ENCODE measurements at places on chromosomes 3 and 15.

DNA sequence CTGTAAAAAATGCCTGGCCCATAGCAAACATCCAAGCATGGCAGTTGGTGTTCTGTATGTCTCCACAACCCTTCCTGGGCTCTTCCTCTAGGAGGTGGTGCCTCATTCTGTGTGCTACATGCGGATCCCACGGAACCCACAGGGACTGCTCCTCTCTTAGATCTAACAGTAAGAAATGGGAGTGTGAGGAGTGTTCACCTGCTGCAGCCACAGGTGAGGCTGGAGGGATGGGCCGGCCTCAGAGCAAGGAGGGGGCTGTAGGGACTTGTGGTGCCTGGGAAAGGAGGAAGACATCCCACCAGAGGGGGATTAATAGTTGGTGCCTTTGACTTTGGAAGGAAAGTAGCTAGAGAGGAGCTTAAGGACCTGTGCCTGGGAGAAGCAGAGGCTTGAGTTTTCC is 22.2 kb downstream of the SEMA3G start:
- no peak for DNase-seq

DNA sequence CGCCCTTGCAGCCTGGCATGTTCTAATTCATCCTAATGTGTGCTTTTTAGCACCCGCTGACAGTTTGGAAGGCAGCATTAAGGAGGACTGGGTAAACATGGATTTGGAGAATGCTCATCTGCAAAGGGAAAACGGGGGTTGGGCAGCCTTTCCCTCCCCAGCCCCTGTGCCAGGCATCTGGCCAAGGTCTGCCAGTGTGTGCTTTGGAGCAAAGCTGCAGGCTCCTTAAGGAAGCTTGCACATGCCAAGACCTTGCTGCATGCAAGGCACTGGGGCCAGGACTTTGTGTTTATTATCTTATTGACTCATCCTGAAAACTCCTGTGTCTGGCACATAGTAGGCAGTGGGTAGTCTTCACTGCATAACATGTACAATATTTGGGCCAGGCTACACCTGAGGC is 20.1 kb downstream of the FAM3D start:
- DNase-seq = no peak

DNA sequence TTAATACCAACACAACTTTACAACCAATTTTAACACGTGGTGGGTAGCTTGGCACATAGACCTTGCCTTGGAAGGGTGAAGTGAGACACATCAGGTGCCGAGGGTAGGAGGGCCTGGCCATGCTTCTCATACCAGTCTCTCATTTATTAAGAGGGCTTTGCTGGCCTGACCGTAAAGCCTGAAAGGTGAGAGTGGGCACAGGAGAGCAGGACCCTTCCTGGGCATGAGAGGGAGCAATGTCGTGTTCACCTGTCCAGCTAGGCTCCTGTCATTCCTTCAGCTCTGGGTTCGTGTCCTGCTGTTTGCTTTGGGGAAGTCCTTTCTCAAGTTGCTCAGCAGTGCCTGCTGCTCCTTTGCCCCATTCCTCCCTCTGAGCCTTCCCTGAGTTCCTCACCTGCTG is 294.4 kb downstream of the EPHB1 start:
- no peak for DNase-seq

GRCh38 chr15:48868023-48868422 is 9.9 kb upstream of the EID1 start:
- DNase-seq = no peak

GRCh38 chr15:72237853-72238224 is 6.8 kb upstream of the PKM start:
- DNase-seq = no peak

DNA sequence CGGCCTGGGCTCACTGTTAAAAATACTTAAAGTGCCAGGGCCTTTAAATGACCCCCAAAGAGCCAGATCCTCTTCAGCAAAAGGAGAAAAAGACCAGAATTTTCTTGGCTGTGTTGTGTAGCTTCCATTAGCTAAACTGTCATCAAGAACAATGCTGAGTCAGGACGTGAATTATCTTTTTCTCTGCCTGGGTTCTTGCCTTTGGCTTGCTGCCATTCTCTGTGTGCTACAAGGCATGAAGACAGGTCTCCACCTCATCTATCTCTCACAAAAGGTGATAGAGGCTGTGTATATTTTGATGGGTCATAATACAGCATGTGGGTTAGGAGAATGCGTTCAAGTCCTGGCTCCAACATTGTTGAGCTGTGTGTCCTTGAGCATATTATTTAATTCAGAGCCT is 52.4 kb upstream of the SELENOK start:
- DNase-seq = no peak

DNA sequence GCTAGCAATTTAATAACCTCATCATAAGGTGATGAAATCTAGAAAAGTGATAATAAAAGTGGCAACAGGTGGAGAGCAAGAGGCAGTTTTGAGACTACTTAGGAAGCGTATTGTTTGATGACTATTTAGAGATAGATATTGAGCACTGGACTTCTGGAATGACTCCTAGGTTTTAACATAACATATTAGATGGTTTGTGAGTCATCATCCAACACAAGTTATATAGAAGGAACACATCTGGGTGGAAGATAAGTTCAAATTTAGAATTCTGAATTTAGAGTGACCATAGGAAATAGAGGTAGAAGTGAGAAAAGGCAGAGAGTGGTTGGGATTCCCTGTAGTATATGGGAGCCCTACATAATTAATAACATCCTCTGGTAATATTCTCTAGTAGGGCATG is 282.8 kb upstream of the ALCAM start:
- DNase-seq = no peak

DNA sequence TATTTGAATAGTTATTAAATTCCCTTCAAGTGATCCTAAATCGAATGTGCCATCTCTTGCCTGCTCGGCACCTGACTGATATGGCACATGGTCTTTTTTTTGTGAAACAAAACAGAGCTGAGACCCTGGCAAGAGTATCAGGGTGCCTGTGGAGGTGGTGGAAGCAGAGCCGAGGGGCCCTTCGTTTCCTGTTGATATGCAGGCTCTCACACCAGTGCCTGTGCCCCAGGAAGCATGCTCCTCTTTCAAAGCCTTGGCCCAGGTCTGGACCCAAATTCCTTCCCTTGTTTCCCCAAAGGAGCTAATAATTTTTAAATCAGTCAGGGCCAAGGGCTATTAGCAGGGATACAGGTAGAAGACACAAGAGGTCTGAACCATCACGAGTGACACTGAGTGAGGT is 21.5 kb upstream of the MRPS22 start:
- DNase-seq = no peak

GRCh38 chr15:25824618-25825017 is 38.5 kb downstream of the ATP10A start:
- no peak for DNase-seq

DNA sequence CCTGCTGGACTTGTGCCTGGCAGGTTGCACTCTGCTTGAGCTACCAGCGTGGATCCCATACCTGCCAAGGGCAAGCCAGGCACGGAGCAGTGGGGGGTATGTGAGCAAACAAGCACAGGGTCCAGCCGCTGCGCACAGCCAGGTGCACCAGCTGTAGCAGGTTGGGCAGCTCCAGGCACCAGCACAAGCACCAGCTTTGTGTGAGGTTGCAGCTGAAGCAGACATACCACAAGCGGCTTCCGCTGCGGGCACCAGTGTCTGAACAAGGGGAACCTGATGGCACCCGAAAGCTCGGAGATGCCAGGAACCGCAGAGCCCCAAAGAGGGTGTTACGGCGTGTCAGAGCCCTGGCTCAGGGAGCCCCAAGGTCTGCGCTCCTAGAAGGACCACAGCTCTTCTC is 472.7 kb upstream of the ARL6 start:
- no peak for DNase-seq

DNA sequence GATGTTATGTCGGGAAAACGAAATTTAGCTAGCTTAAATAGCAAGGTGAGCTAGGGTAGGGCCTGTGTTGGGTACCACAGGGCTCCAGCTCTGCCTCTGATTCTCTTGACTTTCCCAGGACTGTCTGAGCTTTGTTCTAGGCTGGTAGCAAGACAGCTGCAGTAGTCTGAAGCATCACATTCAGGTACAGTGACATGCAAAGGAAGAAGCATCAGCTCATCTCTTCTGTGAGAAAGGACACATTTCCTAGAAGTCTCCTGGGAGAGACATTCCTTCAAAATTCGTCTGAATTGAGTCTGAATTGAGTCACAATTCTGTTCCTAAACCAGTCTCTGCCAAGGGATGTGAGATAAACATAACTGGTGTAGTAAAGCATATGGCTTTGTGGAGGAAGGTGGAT is 8.5 kb upstream of the UBXN7 start:
- DNase-seq = no peak

- DNase-seq = no peak
Measured at GRCh38 chr3:50068134-50068533, 20.6 kb upstream of the RBM5 start.

DNA sequence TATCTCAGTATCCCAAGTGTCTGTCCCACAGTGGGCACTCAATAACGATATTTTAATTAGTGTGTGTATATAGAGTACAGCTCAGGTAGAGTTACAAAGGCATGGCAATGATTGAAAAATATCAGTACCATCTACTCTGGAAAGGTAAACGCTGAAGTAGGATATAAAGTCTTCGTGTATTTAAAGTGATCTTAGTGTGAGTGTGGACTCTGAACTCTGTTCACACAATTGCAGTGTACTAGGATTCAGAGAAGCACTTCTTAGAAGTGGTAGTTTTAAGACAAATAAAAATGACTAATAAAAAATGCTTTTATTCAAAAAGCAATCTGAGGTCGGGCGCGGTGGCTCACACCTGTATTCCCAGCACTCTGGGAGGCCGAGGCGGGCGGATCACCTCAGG is 62.9 kb upstream of the RAP2B start:
- no peak for DNase-seq

DNA sequence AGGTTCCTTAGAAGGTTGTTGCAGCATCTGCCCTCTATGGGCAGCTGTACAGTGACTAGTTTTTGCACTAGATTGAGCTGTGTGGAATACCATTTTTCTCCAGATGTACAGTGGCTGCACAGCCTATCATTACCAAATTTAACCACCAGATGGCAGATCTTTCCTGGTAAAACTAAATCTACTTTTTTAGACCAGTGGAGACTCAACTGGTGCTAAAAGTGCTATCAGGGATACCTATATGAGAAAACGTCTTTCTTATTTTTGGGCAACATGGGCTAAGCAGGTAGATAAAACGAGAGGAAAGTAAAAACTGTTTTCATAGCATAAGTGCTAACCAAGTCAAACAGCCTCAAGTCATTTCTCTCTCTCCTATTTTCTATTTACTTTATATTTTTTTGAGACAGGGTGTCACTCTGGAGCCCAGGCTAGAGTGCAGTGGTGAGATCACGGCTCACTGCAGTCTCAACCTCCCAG is 21.2 kb downstream of the IGSF10 start:
- DNase-seq = no peak

DNA sequence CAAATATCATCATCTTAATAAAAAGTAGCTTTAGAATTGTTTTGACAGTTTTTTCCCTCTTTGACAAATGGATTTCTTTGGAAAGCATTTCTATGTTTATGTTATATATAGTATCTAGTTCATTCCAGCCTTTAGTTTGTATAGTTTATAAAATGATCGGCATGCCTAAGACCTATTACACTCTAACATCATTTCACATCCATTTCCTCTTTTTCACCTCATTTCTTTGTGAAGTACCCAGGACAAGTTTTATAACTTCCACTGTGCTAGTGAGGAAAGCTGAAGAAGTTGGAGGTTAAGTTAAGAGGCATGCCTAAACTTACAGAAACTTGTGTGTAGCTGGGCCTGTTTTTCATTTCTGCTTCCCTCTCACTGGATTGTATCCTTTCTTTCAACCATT is 178.4 kb downstream of the TP63 start:
- no peak for DNase-seq

DNA sequence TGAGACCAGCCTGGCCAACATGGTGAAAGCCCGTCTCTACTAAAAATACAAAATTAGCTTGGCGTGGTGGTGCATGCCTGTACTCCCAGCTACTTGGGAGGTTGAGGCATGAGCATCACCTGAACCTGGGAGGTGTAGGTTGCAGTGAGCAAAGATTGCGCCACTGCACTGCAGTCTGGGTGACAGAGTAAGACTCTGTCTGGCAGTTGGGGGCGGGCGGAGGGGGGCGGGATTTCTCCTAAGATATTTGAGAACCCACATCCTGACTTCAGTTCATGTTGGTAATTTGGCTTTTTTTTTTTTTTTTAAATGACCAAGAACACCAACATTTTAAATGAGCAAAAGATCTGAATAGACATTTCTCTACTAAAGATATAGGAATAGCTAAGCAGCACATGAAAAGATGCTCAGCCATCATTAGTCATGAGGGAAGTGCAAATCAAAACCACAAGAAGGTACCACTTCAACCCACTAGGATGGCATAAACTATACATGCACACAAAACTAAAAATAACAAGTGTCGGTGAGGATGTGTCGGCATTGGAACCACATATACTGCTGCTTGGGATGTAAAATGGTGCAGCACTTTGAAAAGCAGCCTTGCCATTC is 75.6 kb upstream of the LMOD3 start:
- no peak for DNase-seq

- DNase-seq = peak; percentile 33
Measured at GRCh38 chr3:177813322-177813721, 616.0 kb upstream of the TBL1XR1 start.

- no peak for DNase-seq
Measured at GRCh38 chr3:186133980-186134379, 25.1 kb upstream of the ETV5 start.

- DNase-seq = no peak
Measured at GRCh38 chr3:22441711-22442110, 690.7 kb upstream of the ZNF385D start.

DNA sequence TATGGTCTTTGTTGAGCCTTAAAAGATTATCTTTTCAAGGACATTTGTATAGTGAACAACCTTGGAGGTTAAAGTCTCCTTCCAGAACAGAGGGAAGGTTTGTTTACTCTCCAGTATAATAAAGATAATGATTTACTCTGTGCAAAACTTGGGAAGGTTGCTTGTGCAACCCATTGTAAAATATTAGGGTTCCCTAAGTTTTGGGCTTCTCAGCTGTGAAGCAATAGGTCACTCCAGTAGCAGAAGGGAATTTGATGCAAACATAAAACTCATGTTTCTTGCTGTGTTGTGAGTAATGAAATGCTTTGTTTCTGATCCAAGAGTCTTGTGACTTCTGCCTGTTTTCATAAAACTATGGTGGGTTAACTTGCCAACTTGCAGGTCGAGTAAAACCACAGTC is 177.5 kb downstream of the SUCNR1 start:
- no peak for DNase-seq

DNA sequence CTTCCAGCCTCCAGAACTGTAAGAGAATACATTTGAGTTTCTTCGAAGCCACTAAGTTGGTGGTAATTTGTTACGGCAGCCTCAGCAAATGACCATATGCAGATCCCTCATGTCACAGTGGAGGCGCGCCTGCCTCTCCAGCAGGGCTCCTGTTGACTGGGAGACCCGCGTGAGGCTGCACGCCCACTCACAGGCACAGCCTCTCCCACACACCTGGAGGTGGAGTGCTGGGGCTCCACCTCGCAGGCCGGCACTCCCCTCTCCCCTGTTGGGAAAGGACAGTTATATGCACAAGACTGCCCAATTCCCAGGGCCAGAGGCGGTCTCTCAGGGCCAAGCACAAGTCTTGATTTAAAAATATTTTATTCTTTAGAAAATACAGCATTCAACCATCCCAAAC is 2.8 kb upstream of the TLR9 start:
- no peak for DNase-seq

- no peak for DNase-seq
Measured at GRCh38 chr15:90002428-90002844, 1.3 kb downstream of the ZNF710 start.
